ENCODE measurements at places on chromosomes 2 and 18.

GRCh38 chr2:59726228-59727120 is 827.0 kb downstream of the BCL11A start:
- no peak for DNase-seq

DNA sequence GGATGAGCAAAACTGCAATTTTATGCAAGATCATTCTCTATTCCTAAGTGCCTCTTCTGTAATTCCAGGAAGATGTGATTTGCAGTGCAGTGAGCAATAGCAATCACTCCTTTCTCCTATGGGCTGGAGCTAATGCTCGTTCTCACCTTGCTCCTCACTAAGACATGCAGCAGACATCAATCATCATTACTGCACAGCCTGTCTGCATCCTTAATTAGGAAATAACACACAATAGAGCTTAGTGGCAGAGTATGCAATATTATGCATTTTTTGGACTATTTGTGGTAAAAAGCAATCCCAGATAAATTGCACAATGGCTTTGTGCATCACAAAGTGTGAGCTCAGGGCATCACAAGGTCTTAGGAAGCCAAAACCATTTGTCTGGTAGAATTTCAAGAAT is 32.6 kb upstream of the RAPH1 start:
- no peak for DNase-seq

- DNase-seq, result no peak
These were observed 18.9 kb upstream of the POLR1B start for GRCh38 chr2:112523291-112523777.

GRCh38 chr18:76515576-76515975 is 20.5 kb upstream of the ZNF516 start:
- no peak for DNase-seq

- DNase-seq, result no peak
These were observed 2.8 kb downstream of the ABCB6 start for GRCh38 chr2:219215871-219216534.

DNA sequence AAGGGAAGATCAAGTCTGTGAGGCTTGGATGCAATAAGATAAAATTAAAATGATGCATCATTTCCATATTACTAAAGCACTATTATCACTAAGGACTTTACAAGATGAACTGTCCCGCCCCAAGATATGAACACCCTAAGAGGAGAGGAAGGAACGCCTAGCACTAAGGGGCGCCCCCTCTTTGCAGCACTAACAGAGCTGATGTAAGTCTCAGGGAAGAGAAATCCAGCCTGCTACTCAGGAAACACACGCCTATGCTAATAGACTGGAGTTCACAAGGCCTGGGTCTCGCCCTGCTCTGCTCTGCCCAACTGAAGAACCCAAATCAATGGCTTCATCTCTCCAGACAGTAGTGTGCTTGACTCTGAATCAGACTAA is 6.1 kb downstream of the INO80C start:
- DNase-seq, result no peak

Measured in stimulated activated CD4-positive, alpha-beta T cell treated with anti-CD3 and anti-CD28 coated beads, Interleukin-1b, Interleukin-23, amount 100 ng/mL, for 24 hours (primary cell).